ENCODE measurements at places on chromosomes 7 and 10. TPM values are rescaled to one million over a fixed set of nuclear protein-coding genes. Genes with fewer than 3 reads are reported as not detected.

DNA sequence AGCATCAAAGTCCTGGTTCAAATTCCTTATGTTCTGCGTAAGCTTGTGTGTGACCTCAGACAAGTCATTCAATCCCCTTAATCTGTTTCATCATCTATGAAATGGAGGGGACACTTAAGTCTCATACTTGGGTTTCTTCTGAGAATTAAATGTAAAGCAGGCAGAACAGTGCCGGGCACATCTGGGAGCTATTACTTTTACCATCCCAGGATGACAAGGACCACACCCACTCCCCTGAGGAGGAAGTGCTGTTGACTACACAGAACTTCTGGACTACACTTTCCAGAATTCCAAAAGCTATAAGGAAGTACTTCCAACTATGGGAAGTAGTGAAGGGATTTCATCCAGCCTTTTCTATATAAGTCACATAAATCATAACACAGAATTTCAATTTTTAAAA, 294.9 kb downstream of the IPMK start:
- peak; percentile 50 for DNase-seq

DNA sequence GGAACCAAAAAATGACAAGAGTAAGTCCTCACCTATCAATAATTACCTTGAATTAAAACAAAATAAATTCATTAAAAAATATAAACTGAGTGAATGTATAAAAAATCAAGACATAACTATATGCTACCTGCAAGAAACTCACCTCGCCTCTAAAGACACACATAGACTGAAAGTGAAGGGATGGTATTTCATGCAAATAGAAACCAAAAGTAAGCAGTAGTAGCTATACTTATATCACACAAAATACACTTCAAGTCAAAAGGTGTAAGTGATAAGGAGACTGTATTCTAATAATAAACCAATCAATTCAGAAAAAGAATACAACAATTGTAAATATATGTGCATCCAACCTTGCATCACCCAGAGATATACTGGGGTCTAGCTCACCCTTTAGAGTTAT, 332.6 kb downstream of the SH2D4B start:
- DNase-seq, result no peak

GRCh38 chr7:150958062-150958552, 20.0 kb downstream of the KCNH2 start:
- DNase-seq, result no peak

GRCh38 chr10:34244756-34245484, 570.2 kb downstream of the PARD3 start:
- no peak for DNase-seq

TFPI2 gene
- 435 TPM for total RNA-seq

ADRB1 gene
- total RNA-seq, result not detected
